ENCODE measurements at places on chromosomes 7 and 10. TPM values are rescaled to one million over a fixed set of nuclear protein-coding genes. Genes with fewer than 3 reads are reported as not detected.

DNA sequence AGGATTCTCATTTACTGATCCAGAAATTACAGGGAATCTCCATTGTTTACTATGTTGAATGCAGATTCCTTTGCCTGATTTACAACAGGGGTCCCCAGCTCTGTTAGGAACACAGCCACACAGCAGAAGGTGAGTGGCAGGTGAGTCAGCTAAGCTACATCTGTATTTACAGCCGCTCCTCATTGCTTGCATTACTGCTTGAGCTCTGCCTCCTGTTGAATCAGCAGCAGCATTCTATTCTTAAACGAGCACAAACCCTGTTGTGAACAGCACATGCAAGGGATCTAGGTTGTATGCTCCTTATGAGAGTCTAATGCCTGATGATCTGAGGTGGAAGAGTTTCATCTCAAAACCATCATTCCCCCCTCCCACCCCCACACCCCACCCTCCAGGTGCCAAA lies 23.3 kb upstream of the CELF2 start:
- no peaks in the 10 kb centered on the region for H3K36me3 ChIP-seq
- no peak overlapping the region for H3K4me3 ChIP-seq
- no peak for DNase-seq
- no peaks in the 10 kb centered on the region for H3K27me3 ChIP-seq
- H3K27ac ChIP-seq: no peak overlapping the region

DNA sequence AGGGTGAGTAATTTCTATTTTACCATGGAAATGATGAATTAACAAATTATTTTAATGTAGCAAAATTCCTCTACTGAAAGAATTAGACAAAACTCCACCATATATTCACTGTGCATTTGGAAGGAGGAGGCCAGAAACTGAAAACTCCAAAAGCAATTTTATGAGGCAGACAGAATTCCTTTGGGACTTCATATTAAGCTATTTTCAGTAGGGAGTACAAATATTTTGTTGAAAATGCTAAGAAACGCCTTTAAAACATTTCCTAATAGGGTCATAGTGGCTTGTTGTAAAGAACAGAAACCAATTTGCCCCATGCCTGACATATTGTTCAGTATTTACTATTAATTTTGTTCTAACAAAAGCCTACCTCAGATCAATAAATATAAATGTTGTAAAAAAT lies 117.8 kb downstream of the TES start:
- peaks cover 25% of the 10 kb centered on the region for H3K4me1 ChIP-seq
- DNase-seq: peak; percentile 36
- no peaks in the 10 kb centered on the region for H3K27me3 ChIP-seq
- H3K27ac ChIP-seq: peak overlapping the region; percentile 51

The ZDHHC6 gene
- 23.6 TPM for total RNA-seq

The CXCL12 gene
- total RNA-seq: 364 TPM

DNA sequence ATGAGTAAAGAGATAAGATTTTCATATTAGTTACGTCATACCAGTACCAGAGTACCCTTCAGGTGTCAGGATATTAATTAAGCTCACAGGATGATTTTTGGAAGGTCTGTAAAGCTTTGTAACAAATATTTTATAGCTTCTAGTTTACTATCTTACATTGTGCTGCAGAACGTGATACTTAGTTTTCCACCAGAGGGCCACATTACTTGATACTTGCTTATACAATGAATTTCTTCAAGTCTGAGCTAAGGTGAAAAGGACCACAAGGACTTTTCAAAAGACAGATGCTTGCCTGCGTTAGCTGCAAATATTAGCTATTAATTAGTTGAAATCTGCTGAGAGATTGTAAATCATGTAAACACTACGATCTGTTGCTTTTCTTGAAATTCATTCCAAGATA lies 12.2 kb downstream of the FOXP2 start:
- no peaks in the 10 kb centered on the region for H3K4me1 ChIP-seq
- no peak overlapping the region for H3K4me3 ChIP-seq
- no peak overlapping the region for H3K27ac ChIP-seq
- DNase-seq: peak; percentile 54

The CC2D2B gene
- total RNA-seq: not detected

DNA sequence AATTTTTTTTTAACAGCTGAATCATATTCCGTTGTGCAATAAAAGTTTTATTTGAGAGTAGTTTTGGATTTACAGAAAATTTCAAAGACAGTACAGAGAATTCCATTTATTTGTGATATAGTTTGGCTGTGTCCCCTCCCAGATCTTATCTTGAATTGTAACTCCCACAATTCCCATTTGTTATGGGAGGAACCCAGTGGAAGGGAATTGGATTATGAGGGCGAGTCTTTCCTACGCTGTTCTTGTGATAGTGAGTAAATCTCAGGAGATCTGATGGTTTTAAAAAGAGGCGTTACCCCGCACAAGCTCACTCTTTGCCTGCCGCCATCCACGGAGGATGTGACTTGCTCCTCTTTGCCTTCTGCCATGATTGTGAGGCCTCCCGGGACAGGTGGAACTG lies 228.0 kb upstream of the MAGI2 start:
- no peak overlapping the region for H3K27ac ChIP-seq
- no peak overlapping the region for H3K4me3 ChIP-seq
- H3K27me3 ChIP-seq: no peaks in the 10 kb centered on the region
- no peaks in the 10 kb centered on the region for H3K4me1 ChIP-seq
- no peak for DNase-seq

Measured in GM23248 (cell line).